ENCODE measurements at places on chromosomes 7 and 10.

DNA sequence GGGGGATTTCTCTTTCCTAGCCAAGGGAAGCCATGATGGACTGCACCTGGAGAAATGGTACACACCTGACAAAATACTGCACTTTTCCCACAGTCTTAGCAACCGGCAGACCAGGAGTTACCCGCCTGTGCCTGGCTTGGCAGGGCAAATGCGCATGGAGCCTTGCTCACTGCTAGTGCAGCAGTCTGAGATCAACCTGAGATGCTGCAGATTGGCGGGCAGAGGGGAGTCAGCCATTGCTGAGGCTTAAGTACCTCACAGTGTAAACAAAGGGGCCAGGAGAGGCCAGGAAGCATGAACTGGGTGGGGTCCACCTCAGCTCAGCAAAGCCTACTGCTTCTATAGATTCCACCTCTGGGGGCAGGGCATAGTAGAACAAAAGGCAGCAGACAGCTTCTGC is 49.4 kb downstream of the OR13A1 start:
- DNase-seq = no peak

DNA sequence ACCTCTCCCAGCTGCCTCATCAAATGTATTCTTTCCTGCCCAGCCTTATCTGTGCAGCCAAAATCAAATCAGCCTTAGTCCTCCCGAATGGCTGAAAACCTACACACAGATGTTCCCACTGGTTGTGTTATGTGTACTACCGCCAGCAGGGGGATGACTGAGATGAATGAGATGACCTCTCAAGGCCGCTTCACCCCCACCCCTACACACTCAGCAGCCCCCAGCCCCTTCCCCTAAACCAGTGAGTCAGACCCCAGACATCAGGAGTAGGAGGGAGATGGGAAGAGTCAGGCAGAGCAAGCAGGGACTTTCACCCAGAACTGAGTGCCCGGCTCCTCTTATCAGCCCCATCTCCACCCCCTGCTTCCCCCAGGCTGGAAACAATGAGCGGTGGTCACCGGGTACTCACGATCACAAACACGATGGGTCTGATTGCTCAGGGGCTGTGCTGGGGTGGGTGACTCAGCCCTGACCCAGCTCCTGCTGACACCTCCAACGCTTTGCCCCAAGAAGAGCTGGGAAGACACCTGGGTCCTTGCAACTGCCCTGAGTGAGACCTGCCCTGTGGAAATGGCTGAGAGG is 6.5 kb upstream of the C10orf105 start:
- no peak for DNase-seq

DNA sequence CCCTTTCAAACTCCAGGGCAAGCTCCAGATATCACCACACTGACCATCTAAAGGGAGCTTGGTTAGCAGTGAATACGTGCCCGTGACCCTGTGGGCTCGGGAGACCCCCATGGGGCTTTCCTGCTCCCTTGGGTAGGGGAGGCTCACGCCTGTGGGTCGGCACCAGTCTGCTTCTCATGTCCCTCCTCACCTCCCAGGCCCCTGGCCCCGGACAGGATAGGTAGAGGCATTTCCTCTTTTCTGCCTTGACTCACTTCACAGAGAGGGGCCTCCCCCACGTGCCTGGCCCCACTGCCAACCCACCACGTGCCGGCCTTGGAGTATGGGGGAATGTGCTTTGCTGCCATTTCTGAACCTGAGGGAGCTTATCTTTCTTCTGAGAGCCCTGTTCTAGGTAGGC is 131.3 kb upstream of the FAM20C start:
- DNase-seq = no peak

DNA sequence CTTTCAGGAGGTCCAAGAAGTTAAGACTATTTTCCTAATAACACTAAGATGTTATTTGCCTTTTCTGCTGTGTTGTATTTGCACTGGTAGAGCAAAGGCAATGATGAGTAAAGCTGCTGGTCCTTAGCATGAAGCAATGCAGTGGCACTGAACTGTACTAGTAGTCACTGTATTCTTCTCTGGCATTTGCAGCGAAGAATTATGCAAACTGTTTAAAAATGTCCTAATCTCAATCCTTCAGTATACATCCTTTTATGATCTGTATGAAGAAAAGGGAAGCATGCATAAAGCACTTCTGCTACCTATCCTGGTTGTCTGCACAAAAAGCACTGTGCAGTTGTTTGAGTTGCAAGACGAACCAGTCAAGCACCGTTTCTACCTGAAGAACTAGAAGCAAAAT is 20.4 kb downstream of the IGF2BP3 start:
- no peak for DNase-seq

DNA sequence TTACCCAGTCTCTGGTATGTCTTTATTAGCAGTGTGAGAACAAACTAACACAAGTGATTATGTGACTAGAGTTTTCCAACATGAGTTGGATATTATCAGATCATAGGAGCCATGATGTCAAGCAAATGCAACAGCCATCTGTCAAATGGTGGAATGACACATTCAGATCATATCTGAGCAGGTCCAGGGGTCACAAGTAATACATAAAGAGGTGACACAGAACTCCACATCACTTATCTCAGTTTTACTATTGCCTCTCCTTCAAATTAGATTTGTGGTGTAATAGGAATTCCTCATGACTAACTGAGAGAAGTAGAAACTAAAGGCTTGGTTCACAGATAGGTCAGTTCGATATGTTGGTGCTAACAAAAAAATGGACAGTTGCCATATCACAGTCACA is 12.2 kb upstream of the SAMD9L start:
- DNase-seq = no peak

GRCh38 chr7:141585592-141586510 is 34.6 kb downstream of the AGK start:
- no peak for DNase-seq

GRCh38 chr10:28801869-28802268 is 124.5 kb downstream of the BAMBI start:
- no peak for DNase-seq

DNA sequence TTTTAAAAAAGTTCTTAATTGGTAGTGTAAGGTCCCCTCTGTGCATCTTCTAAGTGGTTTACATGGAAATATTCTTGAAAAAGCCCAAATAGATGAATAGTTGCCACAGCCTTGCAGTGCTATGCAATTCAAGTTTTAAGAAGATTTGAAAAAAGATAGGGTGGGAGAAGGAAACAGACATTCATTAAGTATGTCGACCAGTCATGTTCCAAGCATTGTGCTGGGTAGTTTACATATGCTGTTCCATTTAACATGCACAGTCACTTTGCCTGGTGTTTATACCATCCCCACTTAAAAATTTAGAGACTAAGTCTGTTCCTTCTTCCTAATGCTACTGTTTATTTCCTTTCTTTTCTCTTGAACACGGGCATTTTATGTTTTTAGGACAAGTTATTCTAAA is 28.1 kb upstream of the NAMPT start:
- no peak for DNase-seq

GRCh38 chr10:70306886-70307520 is 23.2 kb upstream of the NPFFR1 start:
- no peak for DNase-seq

GRCh38 chr10:51137756-51138529 is 63.7 kb downstream of the PRKG1 start:
- DNase-seq = no peak

Data from NCI-H1436 treated with DMSO at 0.1 percent for 48 hours (cell line).